ENCODE measurements at places on chromosomes 5 and 9.
A peak's percentile ranks its signal among the peaks of the same experiment; 100 is the strongest.

GRCh38 chr5:142569905-142570304 lies 116.0 kb downstream of the FGF1 start:
- no peak for DNase-seq

- DNase-seq: peak; percentile 32
These were observed 243.0 kb downstream of the PSAT1 start for GRCh38 chr9:78539904-78540303.

DNA sequence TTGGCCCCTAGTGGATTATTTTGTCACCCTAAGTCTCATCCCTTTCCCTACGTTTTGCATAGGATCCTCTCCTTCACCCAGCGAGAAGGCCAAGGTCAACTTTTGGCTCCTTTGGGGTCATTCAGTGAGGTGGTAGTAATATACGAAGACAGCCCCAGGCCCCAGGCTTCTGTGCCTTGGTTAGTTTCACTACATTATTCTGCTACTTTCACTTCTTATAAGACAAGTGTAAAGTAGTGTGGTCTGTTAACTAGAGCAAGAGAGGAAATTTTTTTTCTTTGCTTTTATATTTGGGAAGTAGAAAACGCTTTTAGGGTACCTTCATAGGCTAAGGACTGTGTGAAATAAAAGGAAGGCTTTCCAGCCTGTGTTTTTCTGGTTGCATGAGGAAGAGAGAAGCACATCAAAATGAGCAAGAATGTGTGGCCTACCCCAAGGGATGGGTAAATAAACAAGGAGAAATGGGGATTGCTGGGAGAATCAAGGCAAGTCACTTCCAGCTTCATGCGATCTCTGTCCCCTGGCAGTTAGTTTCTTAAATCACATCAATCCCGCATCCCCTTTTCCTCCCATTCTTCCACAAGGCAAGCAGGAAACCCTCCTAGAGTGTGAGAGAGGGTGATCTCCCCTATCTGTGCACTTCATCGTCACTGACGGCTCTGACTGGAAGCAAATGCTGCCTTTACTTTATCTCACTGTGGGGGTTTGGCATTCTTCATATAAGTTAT lies 677.0 kb upstream of the WWC1 start:
- no peak for DNase-seq

DNA sequence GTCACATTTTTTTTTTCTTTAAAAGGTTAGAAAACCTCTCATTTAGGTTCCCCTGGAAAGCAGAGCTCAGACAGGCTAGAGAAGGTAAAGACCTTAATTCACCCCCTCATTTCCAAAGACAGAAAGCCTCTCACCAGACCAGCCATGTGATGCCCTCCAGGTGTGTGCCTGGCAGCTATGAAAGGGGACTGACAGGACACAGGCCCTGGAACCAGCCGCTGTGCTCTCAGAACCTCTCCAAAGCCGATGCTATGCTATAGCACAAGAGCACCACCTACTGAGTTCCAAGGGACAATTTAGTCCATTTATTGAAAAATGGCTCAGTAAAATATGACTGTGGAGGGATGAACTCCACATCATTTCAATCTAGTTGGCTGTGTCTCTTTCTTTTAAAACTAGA lies 48.8 kb downstream of the FANCC start:
- DNase-seq: peak; percentile 18

- no peak for DNase-seq
These were observed 290.1 kb upstream of the PTGER4 start for GRCh38 chr5:40389591-40389990.

DNA sequence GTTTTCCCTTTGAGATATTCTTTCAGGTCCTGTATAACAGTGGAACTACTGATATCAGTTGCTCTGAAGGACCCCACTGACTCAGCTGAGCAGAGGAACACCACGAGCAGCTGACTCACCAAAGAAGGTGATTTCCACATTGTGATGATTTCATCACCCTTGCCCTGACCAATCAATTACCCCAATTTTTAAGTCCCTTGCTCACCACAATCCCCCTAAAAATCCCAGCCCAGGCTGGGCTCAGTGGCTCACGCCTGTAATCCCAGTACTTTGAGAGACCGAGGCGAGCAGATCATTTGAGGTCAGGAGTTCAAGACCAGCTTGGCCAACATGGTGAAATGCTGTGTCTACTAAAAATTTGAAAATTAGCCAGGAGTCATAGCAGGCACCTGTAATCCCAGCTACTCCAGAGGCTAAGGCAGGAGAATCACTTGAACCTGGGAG lies 125.3 kb upstream of the ABCA1 start:
- no peak for DNase-seq

DNA sequence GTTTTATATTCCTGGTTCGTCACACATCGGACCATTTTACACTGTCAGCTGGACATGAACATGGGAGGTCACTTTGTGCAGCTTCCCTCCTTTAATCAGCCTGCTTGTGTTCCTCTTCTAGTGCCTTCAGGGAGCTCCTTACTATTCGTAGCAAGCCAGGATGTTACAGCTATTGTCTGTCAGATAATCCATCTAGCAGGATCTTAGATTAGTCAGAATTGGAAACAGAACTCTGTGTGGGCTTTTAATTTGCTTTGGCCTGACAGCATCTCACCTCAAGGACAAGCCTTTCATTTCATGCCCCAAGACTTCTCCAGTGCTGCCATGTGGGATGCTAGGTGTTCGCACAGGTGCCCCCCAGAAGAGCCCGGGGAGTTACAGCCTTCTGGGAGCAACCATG lies 30.2 kb upstream of the EPB41L4B start:
- DNase-seq: no peak

GRCh38 chr5:167952278-167952995 lies 339.0 kb upstream of the WWC1 start:
- DNase-seq: no peak

- no peak for DNase-seq
These were observed 53.5 kb upstream of the SLC28A3 start for GRCh38 chr9:84394036-84394435.

- DNase-seq: peak; percentile 25
These were observed 1042.3 kb downstream of the CDH12 start for GRCh38 chr5:21810737-21811316.

DNA sequence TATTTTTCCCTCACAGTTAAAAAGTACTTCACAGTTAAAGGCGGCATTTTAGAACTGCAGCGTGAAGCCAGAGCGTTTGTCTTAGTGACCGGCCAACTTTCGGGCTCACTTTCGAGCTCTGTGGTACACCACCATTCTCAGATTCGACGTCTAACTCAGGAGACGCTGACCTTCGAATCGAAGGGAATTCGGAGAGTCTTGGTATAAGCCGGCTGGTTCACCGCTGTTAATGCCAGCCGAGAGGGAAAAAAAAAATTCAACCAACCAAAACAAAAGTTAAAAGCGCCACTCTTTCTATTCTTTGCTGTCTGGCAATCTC lies 544 bp upstream of the SNX24 start:
- no peak for DNase-seq

GRCh38 chr5:17828681-17829080 lies 194.4 kb downstream of the TAF11L14 start:
- no peak for DNase-seq

- no peak for DNase-seq
These were observed 167.5 kb upstream of the KLF9 start for GRCh38 chr9:70581955-70582350.

GRCh38 chr5:141692533-141692888 lies 10.5 kb upstream of the ARAP3 start:
- DNase-seq: no peak

- no peak for DNase-seq
These were observed 282.4 kb downstream of the ARHGEF28 start for GRCh38 chr5:73908395-73908794.

GRCh38 chr5:172149073-172149472 lies 39.0 kb downstream of the STK10 start:
- DNase-seq: no peak

DNA sequence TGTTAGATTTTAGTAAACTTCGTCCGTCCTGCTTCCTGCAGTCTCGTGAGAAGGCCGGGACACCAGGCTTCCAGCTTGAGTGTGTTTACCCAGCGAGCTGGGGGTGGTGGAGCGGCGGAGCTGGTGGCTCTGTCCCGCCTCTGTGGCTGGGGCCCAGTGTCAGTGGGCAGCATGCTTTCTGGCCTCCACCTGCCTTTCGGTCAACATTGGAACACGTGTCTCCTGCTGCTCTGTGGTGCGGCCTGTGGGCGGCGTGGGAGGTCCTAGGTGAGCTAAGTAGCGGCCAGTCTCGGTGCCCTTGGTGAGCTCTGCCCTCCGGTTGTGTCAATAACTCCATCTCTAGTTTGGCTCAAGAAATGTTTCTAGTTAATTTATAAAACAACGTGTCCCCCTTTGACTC lies 125.9 kb downstream of the GADD45G start:
- DNase-seq: no peak

- no peak for DNase-seq
These were observed 212.5 kb downstream of the TMC1 start for GRCh38 chr9:72733895-72734294.

GRCh38 chr9:75046725-75047345 lies 18.7 kb upstream of the CARNMT1 start:
- DNase-seq: no peak

DNA sequence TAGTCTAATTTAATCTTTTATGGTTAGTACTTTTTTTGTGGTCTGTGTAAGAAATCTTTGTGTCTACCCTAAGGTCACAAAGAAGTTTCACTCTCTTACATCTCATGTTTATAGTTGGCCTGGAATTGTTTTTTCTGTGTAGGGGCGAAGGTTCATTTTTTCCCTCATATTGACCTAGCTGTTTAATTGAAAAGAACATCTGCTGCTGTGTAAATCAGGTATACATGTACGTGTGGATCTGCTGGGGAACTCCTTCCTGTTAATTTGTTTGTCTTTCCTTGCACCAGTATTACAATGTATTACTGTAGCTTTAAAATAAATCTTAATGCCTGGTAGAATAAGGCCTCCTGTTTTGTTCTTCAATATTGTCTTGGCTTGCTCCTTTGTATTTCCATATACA lies 37.8 kb downstream of the EXOSC2 start:
- no peak for DNase-seq

DNA sequence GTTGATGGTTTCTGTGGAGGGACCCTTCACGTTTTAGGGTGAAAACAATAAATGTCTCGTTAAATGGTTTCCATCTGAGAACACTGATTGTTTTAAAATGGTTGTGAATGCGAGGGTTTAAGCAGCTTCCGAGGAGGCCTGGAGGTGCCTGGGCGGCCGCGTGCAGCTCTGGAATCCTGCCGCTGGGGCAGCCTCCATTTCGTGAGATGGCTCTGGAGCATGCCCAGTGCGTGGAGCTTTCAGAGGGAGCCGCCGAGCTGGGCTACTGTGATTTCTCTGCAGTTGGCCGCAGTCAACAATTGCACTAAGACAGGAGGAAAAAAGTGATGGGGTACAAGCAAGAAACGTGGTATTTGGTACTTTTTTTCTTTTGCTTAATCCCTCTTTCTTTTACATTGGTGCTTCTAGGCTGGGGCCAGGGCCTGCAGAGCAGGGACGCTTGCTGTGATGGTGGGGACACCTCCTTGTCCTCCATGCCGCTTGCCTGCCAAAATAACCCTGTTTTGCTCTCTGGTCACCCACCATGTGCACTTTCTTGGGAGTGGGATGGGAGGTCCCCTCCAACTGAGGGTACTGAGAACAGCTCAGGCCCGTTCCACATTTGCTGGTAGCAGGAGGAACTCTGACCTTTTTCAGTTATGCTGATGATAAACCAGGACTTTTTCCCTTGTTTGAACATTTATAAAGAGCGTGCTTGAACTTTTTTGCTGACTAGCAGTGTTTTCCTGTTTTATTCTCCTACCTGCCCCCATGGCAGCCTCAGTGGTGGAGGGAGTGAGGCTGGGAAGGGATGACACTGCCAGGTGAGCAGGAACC lies 47.1 kb downstream of the EHMT1 start:
- DNase-seq: no peak

- DNase-seq: no peak
These were observed 185.2 kb downstream of the GADD45G start for GRCh38 chr9:89789922-89790510.

- no peak for DNase-seq
These were observed 84.6 kb downstream of the AOPEP start for GRCh38 chr9:94811074-94811473.

- no peak for DNase-seq
These were observed 72.4 kb upstream of the UNC5A start for GRCh38 chr5:176737746-176738636.

- peak; percentile 79 for DNase-seq
These were observed 1.1 kb upstream of the NTRK2 start for GRCh38 chr9:84668196-84669012.

DNA sequence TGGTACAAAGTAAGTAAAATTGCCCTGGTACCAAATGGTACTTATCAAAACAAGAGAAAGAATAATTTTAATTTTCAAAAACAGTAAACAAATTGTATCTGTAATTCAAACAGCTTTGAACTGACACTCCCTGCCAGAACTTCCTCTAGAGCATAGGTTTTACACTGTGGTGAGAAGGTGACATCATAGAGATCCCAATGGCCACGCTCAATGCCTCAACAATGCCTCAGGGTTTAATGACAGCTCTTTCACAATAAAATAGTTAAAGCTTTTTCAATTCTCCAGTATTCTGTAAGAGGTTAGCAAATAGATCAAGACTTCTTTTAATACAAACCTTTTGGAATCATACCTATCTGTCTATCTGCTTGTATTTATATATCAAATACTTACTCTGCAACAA lies 437.1 kb downstream of the PRR16 start:
- no peak for DNase-seq

DNA sequence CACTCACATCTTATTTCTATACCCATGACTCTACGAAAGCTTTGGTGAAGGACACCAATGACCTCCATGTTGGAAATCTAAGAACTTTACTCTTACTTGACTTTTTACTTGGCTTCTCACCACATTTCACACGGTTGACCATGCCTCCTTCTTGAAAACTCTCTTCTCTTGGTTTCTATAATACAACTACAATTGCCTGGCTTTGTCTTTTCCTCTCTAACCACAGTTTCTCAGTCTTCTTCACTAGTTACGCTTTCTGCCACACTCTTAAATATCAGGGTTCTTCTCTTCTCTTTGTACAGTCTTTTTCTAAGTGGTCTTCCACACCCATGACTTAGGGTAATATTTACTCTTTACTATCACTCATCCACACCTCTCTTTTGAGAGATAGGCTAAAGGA lies 2079.8 kb upstream of the WWC1 start:
- DNase-seq: no peak

DNA sequence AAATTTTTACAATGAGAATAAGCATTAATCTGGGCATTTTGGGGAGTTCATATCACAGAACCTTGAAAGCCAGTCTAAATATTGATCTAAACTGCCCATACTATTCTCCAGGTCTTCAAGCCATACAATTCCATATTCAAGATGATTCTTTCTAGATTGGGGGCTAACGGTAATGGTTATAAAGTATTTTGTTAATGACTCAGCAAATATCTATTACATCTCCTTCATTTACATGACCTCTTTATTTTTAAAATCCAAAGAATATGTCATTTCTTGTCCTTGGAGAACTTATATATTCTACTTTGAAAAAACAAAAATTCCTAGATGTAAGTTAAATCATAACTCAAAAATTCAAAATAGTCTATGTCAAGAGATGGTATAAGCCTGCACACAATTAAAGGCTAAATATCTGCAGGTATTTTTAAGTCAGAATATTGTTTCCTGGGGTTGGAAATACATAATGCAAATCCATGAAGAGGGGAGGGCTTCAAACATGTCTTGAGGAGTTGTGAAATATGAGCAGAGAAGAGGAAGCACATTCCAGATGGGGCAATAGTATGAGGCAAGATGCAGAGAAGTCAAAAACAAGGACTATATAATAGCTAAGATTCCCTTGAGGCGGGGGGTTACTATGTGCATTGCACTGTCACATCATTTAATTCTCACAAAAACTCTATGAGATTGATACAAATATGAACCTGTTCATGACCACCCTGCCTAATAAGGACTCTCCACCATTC lies 526.4 kb downstream of the NR2F1-AS1 start:
- DNase-seq: no peak

- no peak for DNase-seq
These were observed 205.0 kb downstream of the DOCK8 start for GRCh38 chr9:419571-420171.
